ENCODE measurements at places on chromosomes 6 and 20. TPM values are rescaled to one million over a fixed set of nuclear protein-coding genes. Genes with fewer than 3 reads are reported as not detected.

DNA sequence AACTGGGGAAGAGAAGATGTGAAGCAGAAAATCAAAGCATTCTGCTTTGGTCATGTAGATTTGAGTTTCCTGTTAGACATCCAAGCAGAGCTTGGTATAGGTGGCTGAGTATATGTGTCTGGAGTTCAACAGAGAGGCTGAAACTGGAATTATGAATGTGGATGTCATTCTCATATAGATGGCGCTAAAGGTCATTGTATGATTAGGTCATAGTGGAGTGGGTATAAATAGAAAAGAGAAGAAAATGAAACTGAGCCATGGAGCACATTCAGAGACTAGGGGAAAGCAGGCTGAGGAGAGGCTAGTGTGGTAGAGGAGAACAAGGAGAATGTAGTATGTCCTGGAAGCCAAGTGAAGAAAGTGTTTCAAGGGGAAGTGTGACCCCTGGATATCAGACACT is 295.6 kb upstream of the PLN start:
- no peak for DNase-seq

Gene ZNF391
- 2.1 TPM for total RNA-seq

DNA sequence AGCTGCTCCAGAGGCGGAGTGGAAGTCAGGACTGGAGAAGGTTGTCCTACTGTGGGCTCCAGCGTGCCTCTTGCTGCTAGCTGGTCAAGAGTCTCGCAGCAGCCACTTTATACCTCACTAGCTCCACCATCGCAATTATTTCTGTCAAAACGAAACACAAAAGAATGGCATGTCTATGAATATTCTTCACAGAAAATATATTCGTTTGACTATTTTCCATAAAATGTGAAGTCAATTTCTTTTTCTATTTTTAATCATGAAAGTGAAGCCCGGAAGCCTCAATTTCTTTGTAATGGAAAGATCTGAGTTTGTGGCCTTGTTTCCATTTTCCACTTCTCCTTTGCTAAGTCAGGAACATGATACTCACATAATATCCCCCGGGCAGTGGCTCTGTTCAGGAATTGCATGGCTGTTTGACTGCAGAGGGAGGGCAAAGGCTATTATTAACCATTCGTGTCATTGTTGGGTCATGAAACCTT is 51.7 kb downstream of the DTD1 start:
- DNase-seq, result no peak

Gene SLC17A3
- total RNA-seq, result not detected

Gene EMILIN3
- total RNA-seq, result not detected

- DNase-seq, result no peak
Measured at GRCh38 chr20:49400904-49401303, 81.6 kb downstream of the KCNB1 start.

All from upper lobe of right lung (tissue), 1 donor.